ENCODE measurements at places on chromosomes 2 and 18.

- DNase-seq = no peak
These were observed 82.6 kb downstream of the C18orf54 start for GRCh38 chr18:54440292-54440691.

DNA sequence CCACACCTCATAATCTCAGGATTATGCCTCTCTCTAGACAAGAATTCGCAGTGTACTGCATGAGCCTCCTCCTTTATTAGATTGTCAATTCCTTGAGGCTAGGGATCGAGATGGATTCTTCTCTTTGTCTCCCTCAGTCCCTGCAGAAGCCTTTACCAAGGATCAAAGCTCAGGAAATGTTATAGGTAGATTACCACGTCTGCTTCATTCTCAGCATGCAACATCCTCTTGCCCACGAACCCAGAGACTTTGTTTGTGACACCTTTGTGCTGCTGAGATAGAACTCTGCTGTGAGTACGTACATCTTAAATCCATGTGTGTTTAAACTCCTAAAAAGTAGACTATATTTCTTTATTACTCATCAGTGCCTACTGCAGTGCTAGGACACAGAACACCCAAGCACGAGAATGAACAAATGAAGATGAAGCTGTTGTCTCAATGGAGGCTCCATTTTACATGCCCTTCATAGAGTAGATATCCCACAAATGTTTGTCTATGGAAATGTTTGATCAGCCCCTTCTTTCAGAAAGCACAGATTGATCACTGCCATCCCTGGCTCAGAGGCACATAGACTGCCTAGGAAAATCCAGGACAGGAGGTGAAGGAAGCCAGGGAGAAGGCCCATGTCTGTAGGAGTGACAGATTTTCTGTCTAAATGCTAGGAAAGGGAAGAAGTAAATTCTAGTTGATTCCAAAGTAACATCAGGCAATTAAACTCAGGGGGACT, 98.8 kb upstream of the KLHL29 start:
- no peak for DNase-seq

DNA sequence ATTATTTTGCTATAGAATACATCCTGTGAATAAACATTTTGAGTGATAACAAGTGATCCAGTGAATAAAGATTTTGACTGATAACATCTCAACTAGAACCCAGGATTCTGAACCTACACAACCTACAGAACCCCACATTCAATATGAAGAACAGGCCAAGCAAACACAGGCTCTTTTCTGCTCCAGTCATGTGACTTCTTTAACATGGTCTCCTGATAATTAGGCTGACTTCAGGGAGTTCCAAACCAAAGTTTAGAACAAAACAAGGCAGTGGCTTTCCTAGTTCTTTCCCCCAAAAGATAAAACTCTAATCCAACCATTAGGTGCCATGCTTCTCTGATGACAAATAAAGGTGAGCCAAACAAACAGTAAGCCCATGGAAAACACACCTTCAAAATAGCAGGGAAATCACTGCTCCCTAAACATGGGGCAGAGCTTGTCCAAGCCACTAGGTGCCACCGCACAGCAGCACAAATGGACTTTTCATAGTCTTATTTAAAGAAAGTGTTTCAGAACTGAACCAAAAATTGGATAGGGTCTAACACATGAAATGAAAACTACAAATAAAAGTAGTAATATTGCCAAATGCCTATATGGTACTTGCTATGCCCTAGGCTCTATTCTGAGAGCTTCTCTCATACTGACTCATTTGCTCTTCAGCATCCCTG, 95.3 kb downstream of the EVA1A start:
- DNase-seq = no peak

- no peak for DNase-seq
These were observed 341.6 kb downstream of the DPP10 start for GRCh38 chr2:114784046-114784445.

GRCh38 chr2:111111101-111111755, 9.5 kb upstream of the BCL2L11 start:
- DNase-seq = no peak

- no peak for DNase-seq
These were observed 62.8 kb upstream of the DTNA start for GRCh38 chr18:34647251-34647650.

DNA sequence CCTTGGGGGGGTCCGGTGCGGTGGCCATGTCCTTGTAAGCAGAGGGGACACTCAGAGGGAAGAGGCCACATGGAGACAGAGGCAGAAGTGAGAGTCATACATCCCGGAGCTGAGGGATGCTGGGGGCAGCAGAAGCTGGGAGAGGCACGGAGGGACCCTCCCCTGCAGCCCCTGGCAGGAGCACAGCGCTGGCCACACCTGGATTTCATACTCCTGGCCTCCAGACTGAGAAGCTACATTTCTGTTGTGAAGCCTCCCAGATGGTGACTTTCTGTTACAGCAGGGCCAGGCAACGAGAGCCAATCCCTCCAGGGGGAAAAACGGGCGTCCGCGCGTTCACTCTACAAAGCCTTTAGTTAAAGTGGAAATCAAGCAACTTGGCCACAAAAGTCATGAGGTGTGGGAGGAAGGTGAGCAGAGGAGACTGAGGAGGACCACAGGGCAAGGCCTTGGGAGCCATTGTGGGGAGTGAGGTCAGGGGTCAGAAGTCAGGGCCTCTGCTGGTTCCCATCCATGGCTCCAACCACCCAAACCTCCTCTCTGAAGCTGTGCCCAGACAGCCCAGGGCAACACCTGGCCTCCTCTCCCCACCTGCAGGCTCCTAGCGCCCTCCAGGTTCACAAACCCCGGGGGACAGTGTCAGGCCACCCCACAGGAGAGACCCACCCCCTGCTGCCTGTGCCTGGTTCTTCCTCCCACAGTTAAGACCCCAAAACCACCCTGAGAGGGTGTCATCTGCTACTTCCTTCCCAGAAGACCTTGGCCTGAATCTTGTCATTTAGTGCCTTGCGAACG, 4.5 kb upstream of the MBP start:
- no peak for DNase-seq

DNA sequence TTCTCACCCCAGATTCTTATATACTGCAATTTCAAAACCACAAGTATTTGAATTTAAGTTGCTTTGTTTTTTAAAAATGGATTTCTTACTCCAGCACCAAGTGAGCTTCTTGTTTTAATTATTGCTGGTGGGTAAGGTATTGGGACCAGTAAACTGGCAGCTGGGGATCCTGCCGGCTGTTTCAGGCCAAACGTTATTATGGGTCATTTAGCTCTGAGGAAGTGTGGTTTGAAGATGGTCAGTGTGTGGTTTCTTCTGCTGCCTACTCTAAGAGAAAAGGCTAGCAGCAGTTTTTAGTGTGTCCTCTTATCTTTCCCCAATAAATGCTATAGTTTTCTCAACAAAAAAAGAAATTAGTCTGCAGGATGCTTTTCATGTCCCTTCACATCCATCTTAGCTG, 30.6 kb downstream of the CFAP221 start:
- DNase-seq = no peak

Measured in activated CD4-positive, alpha-beta T cell treated with anti-CD3 and anti-CD28 coated beads for 1 hour (primary cell).